A172 (cell line): ENCODE measurements at places on chromosomes 7 and 10. TPM values are rescaled to one million over a fixed set of nuclear protein-coding genes. Genes with fewer than 3 reads are reported as not detected.
A peak's percentile ranks its signal among the peaks of the same experiment; 100 is the strongest.

GRCh38 chr7:94295850-94296249 lies 98.8 kb upstream of the COL1A2 start:
- DNase-seq = peak; percentile 53

DNA sequence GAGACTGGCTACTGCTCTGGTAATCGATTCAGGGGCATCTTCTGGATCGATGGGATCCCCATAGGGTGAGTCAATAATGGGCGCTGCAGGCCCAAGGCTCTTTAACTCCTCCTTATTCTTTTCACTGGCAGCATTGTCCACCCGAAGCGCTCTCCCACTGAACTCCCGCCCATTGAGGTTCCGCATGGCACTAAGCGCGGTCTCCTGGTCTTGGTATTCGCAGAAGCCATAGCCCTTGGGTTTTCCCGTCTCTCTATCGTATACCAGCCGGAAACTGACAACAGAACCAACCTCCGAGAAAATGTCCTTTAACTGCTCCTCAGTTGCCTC lies 285 bp downstream of the CSTF2T start:
- no peak for DNase-seq

The STEAP4 gene
- total RNA-seq = 0.29 TPM in 1 of 2 replicates, not detected in the other

- no peak for DNase-seq
These were observed 185.2 kb upstream of the DGKB start for GRCh38 chr7:15087771-15088170.

DNA sequence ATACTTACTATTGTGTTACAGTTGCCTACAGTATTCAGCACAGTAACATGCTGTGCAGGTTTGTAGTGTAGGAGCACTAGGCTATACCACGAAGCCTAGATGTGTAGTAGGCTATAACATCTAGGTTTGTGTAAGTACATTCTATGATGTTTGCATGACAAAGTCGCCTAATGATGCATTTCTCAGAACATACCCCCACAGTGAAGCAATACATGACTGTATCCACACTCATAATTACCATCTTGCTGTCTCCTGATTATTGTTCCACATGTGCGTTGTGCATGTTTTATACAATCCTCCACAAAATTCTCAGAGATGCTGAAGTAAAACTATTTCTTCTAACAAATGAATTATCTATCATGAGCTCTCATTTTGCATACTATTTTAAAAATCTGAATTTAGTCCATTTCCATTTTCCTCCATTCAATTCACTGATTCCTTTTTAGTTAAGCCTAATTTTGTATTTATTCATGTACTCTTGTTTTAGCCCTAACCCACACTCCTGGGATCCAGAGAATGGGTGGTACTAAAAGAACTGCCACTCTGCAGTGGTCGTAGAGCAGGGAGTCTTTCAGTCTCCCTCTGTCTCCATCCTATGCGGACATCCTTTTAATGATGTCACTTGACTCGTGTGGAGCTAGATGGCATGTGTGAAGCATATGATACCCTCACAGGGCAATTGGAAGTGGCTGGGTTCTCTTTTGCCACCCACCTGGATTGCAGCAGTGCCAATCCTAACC lies 67.6 kb upstream of the CAV2 start:
- DNase-seq = no peak

The NACAD gene
- 5.9 and 6.6 TPM in 2 replicates for total RNA-seq

DNA sequence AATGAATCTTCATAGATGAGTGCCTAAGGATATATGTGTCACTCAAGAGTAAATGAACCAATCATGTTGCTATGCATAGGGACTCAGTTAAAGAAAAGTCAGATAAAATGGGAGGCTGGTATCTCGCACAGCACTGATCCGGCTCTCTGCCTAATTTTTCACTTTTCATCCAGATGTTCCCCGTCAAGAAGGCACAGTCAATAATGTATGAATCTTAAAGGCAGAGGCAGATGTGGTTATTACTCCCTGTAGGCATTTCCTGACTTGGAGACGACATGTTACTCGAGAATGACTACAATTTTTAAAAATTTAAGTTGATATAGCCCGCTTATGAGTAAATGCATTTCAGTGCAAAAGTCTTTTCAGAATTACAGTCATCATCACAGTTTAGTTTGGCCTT lies 113.6 kb downstream of the TBXAS1 start:
- no peak for DNase-seq

- DNase-seq = no peak
These were observed 18.1 kb upstream of the ITGB8 start for GRCh38 chr7:20312562-20312961.

DNA sequence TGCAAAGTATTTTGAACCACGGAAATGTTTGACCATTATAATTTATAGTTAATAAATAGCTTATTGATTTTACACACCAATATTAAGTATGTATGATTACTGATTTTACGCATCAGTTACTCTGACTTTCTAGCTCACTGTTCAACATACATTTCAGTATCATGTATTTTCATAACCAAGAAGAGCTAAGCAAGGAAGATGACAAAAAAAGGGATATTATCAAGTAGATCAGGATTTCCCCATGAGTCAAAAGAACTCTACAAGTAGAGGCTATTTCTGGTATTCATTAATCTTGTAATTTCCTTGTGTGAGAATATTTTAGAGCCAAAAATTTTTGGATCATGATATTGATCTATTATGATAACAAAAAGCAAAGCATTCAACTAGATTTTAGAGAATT lies 131.6 kb downstream of the AGMO start:
- DNase-seq = no peak

GRCh38 chr10:1754506-1755153 lies 17.3 kb upstream of the ADARB2 start:
- DNase-seq = no peak

GRCh38 chr10:95415621-95416031 lies 124.8 kb upstream of the PDLIM1 start:
- no peak for DNase-seq

DNA sequence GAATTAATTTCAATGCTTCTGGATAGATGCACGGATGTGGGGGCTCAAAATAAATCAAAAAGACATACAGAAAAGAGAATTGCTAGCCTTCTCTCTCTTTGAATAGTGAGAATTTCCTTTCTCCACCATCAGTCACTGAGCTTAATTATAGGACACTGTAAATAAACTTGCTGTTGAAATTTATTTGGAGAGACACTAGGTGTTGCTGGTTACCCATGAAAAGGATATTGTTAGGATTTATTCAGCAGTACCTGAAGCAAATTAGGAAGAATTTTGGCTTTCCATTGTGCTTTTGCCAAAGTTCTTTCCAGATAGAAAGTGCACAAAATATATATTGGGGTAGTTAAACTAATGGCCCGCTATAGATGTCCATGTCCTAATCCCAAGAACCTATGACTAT lies 27.6 kb downstream of the GCC1 start:
- DNase-seq = no peak

The C7orf33 gene
- total RNA-seq = not detected in 2 replicates

DNA sequence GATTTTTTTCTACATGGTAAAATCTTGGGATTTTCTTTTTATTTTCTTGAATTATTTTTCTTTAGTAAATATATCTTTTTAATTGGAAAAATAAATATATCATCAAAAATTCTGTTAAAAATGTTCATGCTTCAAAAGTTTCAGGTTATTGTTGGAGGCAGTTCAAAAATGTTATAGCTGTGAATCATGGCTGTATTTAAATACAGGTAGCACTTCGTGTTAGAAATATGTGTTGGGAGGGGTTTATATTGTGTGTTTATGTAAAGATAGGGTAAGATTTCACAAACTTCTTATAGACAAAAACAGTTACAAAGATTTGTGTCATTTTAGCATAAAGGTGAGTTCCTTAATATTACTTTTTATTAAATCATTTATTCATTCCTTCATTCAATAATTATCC lies 60.4 kb downstream of the HDAC9 start:
- DNase-seq = no peak

The GIMAP2 gene
- total RNA-seq = 3.0 and 7.5 TPM in 2 replicates

- no peak for DNase-seq
These were observed 851.3 kb upstream of the KCND2 start for GRCh38 chr7:119421657-119422056.

The C10orf143 gene
- 0.05 TPM in 2 replicates for total RNA-seq

- DNase-seq = no peak
These were observed 132.3 kb downstream of the PLXNA4 start for GRCh38 chr7:132443761-132444520.

GRCh38 chr10:66307826-66308225 lies 618.0 kb upstream of the LRRTM3 start:
- DNase-seq = no peak

DNA sequence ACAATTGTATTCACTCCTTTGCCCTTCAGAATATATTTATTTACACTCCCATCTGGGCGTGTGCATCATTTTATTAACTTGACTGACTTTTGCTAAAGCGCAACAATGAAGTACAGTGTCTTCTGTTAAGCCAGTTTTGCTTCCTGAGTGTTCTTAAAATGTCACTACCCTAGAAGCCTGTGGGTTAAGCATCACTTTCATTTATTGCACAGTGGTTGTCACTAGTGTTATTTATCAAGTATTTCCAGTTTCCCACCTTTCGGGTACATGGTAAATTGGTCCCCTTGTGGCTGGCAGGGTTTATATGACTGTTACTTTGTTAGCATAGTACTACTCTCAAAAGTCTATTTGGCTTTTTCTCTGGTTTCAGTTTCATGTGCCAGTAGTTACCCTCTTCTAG lies 3.3 kb downstream of the HILPDA start:
- no peak for DNase-seq

GRCh38 chr7:96016056-96016586 lies 243.8 kb downstream of the DYNC1I1 start:
- DNase-seq = no peak

DNA sequence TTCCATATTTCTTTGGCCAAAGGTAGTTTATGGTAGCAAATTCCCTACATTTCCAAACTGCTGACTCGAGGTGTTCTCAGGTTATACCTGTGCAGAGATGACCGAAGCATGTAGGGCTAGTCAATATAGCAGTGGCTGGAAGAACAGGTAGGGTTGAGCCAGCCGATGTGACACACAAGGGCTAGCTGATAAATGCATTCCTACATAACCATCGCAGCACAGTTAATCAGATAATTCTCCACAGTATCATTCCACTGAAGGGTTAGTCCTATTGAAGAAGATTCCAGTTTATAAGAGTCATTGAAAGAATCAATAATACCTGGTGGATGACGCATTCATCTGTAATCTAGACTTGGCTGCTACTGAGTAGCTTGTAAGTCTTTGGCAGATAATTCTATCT lies 220.0 kb downstream of the KIF20B start:
- DNase-seq = peak; percentile 36

DNA sequence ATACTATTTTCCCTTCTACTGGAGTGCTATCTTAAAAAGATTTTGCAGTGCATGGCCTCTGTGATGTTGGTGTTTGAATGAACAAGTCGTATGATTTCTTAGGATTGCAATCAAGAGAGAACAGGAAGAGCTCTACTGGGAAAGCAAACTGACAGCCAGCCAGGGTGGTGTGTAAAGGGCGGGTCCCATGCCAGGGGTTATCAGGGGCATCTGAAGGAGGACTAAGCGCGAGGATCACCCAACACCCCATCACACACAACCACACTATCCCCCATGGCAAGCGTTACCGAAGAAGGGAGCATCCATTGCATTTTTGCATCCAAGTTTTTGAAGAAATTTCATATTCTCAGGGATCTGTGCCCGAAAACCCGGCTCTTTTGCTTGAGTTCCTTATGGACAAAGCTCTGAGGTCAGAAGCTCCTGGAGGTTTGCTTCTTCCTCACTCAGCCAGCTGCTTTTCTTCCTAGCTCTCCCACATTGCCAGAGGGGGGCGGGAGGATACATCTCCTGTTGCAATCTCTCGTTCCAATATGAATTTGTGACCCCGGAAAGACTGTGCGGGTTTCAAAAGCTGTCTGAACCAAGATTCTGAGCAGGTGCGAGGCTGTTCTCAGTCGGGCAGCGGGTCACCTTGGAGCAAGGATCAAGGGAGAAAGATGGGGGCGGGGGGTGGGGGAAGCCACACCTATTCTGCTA lies 5.2 kb downstream of the NEUROD6 start:
- DNase-seq = no peak

GRCh38 chr7:4610768-4611467 lies 71.2 kb upstream of the FOXK1 start:
- DNase-seq = peak; percentile 82

DNA sequence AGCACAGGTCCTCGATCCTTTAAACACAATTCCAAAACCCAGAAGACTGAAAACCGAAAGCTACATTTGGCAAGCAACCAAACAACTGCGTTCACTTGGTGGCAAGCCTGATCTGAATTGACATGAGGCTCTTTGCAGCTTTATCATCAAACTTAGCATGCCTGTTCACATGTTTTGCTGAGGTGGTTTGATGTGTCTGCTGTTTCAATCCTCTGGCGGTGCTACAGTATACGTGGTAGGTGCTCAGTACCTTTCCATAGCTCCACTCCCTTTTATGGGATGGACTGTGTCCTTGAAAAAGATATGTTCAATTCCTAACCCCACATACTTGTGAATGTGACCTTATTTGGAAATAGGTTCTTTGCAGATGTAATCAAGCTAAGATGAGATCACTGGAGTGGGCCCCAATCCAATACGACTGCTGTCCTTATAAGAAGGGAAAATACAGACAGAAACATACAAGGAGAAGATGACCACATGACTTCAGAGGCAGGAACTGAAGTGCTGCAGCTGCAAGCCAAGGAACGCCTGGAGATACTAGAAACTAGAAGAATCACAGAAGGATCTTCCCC lies 33.4 kb downstream of the CCDC6 start:
- DNase-seq = peak; percentile 36

DNA sequence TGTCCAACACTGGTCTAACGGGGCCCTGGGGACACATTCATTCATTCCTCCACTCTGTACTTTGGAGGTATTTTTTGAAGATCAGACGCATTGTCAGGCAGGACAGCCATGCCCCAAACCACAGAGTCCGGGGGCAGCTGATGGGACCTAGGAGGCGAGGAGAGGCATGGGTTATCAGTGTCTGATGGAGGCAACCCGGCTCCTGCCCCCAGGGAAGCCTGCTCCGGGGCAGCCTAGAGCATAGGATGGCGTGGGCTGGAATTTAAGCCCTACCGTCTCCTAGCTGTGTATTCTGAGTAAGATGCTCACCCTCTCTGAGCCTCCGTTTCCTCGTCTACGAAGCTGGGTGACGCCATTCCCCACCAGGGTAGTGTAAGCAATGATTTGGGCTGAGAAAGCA lies 55.4 kb upstream of the ELN start:
- DNase-seq = no peak

The ATRNL1 gene
- total RNA-seq = 11.4 and 15.2 TPM in 2 replicates

- DNase-seq = no peak
These were observed 456 bp upstream of the ACHE start for GRCh38 chr7:100895956-100896731.
